ENCODE measurements at places on chromosomes 1 and 21.
A peak's percentile ranks its signal among the peaks of the same experiment; 100 is the strongest.

- DNase-seq, result peak; percentile 92
Observed at GRCh38 chr1:23475134-23475628, 8.8 kb downstream of the ASAP3 start.

DNA sequence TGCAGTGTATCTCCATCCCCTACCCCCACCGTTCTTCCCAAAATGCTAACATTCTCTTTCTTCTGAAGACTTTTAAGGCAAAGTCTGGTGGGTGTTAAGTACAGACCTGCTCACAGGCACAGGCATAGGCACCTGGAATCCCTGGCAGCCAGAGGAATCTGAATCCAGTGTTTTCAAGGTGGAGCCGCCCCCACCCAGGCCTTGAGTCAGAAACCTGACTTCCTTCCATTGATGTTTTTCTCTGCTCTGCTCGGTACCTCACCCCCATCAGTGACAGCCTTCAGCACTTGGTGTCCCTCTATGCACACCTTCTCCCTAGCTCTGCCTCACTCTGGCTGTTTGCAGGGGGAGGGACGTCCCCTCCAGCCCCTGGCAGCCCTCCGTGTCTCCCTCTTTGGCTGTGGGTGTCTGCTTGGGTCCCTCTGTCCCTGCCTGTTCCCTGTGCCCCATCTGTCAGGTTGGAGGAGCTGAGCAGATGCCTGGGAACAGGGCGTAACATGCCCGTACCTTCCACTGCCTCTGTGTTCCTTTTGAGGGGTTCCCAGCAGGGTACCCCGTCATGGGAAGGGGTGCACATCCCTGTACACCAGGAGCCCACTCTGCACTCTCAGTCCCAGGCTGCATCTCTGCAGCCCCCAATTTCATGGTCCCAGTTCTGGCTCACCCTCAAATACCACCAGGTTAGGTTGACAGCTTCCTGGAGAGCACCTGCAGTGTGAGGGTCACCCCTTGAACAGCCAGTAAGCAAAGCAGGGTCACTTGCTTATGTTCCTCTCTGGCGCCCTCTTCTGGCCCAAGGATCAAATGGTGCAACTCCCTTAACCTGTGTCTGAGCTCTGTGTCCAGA is 6.7 kb downstream of the NCDN start:
- DNase-seq, result no peak

DNA sequence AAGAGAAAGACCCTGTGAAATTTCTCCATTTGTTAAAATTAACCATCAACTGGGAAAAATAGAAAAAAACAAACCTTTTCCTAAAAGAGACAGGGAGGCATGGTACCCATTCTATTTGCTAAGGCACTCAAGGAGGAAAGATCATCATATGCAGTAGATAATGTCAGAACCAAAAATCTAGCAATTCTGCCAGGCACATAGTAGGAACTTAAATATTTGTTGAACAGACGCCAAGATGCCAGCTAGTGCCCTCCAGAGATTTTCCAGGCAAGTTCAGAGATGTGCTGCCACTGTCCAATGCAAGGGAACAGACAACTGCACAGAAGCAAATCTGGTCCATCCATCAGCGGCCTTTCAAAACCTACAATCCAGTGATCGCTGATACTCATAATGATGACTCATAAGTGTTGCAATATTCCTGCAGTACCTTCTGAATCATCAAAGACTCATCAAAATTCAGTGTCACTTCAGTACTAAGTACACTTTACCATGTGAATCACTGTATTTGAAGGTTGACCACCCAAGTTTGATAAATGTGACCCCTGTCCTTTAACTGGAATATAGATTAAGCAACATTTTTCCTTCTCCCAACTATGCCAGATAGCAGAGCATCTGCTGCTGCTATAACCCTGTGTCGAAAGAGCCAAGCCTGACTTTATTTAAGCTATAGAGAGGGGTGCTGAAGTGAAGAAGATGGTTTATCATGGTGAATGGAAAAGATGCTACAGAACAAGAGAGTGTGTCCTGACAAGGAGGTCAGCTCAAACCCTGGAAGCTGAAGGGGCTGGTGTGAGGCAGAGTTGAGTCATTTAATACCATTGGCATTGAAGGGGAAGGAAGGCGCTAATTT is 99.1 kb downstream of the MT1HL1 start:
- peak; percentile 67 for DNase-seq

- no peak for DNase-seq
Observed at GRCh38 chr1:192587386-192588266, 12.1 kb downstream of the RGS1 start.

DNA sequence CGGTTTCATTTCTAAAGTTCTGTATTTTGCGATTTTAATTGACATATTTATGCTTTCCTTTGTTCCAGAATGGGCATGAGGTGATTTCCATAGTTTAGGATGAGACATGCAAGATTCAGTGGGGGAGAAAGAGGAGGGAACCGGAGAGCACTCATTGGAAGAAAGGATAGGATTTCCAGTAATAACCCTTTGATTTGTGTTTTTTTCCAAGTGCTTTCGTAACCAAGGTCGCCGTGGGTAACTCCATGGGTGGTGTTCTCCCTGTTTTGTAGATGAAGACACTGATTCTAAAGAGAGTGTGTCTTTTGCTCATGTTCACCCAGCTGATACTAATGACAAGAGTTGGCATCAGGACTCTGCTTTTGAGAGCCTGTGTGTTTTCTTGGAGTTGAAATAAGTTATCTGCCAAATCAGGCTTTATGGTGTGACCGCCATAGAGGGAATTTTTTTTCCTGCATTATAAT is 170.1 kb downstream of the DHRS3 start:
- DNase-seq, result peak; percentile 67

- no peak for DNase-seq
Observed at GRCh38 chr21:41715649-41716281, 51.1 kb downstream of the RIPK4 start.
